ENCODE measurements at places on chromosomes 6 and 20. TPM values are rescaled to one million over a fixed set of nuclear protein-coding genes. Genes with fewer than 3 reads are reported as not detected.

UNC5CL gene
- polyA plus RNA-seq = 3.1 TPM

RFX6 gene
- not detected for polyA plus RNA-seq

TSHZ2 gene
- polyA plus RNA-seq = 9.0 TPM

PLCB4 gene
- 4.7 TPM for polyA plus RNA-seq

RALY gene
- 119 TPM for polyA plus RNA-seq

ZC2HC1B gene
- not detected for polyA plus RNA-seq

LIN28B gene
- 0.05 TPM for polyA plus RNA-seq

PMEPA1 gene
- 25.8 TPM for polyA plus RNA-seq

MOG gene
- polyA plus RNA-seq = not detected

- DNase-seq = no peak
Measured at GRCh38 chr20:31602431-31602778, 2.7 kb upstream of the ID1 start.

DNA sequence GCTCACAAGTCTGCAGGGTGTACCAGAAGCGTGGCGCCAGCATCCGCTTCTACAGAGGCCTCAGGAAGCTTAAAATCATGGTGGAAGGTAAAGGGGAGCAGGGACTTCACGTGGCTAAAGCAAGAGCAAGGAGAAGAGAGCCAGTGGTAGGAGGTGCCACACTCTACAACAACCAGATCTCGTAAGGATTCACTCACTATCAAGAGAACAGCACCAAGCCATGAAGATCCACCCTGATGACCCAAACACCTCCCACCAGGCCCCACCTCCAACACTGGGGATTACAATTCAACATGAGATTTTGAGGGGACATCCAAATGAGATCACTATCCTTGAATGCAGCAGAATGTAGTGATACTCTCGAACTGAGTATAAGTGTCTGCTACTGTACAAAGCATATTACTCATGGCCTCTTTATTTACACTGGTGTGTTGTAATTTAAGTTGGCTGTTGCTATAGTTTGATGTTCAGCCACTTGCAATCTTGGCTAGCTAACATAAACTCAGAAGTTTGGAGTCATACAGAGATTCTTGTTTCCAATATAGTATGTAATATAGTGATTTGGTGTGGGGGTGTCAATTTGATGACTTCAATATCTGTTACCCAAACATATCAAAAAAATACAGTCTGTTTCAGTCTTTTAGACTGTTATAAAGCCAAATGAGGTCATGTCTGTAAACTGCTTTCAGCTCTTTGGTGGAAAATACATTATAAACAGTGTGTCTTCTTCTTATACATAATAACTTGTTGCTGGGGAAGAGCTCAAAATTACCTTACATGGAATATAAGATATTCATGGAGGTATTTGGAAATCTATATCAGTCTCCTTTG lies 39.4 kb upstream of the MYLIP start:
- no peak for DNase-seq

GRCh38 chr20:47558295-47559066 lies 56.8 kb downstream of the NCOA3 start:
- no peak for DNase-seq

DNA sequence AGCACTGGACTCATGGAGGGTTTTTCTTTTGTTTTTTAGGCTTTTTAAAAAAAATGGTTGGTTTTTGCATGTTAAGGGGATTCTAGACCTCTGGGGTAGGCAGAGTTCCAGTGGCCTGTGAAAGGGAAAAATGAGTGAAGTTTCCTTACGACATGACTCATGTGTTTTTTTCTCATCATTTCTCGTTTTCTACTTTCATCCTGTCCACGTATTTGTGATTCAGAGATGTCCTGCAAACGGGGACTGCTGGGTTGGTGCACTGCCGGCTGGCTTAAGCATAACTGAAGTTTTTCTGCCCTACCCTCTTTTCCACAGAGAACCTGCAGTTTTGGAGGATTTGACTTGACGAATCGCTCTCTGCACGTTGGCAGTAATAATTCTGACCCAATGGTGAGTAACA lies 182.3 kb downstream of the SASH1 start:
- DNase-seq = no peak

GRCh38 chr6:44528370-44528644 lies 140.8 kb downstream of the CDC5L start:
- DNase-seq = no peak

DNA sequence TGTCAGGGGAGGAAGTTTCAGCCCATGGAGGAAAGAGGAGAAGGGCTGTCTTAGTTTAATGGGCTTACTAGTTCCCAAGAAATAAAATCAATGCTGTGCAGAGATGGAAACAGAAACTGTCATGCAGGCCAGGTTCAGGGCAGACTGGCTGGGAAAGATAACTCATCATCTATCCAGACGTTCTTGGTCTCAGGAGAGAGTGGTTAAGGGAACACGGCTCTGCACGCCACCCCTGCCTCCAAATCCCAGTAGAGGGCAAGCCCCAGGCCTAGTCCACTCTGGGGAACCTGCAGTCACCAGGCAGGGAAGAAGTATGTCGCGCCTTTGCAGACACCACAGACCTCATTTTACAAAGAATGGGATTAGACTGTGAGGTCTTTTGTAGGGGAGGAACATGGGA lies 12.5 kb downstream of the ALDH8A1 start:
- no peak for DNase-seq

GRCh38 chr6:131251590-131252199 lies 116.4 kb downstream of the AKAP7 start:
- no peak for DNase-seq

GRCh38 chr6:150410906-150411305 lies 42.1 kb downstream of the IYD start:
- no peak for DNase-seq

DNA sequence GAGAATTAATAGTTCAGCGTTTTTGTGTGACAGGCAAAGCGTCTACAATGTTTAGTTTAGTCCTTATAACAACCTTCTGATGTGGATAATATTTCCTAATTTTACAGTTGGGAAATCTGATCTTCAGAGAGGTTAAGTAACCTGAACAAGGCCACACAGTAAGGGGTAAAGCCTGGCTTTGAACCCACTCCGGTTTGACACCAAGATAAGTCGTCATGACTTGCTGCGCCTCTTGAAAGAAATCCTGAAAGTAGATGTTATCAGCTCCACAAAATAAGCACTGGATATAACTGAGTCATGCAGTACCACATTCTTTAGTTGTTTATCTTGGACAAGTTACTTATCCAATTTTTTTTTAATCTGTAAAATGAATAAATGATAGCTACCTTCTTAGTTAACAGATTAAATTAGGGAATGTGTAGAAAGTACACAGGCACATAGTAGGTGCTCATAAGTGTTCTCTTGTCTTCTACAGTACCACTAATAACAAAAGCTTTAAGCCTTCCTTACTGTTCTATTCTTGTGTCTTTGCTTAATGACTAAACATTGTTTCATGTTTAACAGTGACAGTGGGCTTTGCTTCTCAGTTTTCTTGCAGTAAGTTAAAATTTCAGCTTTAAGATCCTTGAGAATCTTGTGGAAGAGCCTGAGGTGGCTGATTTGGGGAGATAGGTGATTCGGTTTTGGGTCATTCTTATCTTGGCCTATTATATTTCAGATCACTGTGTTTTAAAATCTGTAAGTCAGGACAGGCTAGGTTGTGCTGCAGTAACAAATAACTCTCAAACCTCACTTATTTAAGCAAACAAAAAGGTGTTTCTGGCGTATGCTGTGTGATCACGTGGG lies 2.1 kb downstream of the HIVEP1 start:
- DNase-seq = no peak

DNA sequence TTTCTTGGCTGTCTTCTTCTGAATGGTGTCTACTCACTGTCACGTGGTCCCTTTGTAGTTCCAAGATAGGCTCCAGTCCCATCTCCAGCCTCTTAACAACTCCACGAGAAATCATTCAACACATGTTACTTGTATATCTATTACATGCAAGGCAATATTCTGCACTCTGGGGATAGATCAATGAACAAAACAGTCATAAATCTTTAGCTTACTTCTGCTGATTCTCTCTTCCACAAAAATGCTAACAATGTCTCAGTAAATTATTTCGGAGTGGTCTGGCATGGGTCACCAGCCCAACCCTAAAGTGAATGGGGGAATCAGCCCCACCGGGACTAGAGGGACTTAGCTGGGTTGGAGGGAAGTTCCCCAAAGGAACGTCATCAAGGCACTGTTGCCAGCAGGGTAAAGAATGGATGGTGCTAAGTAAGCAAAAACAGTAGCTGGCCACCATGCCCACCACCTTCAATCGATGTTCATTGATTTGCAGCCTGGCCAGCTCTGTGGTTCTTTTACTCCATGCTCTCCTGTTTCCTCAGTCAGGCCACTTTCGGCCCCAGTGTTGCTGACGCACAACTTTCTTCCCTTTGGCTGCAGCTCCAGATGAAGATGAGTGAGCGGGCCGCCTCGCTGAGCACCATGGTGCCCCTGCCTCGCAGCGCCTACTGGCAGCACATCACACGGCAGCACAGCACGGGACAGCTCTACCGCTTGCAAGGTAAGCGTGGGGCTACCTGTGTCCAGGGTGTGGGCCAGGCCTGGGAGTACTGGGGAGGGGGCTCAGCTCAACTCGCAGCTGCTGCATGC lies 167.7 kb downstream of the DOK5 start:
- no peak for DNase-seq

DNA sequence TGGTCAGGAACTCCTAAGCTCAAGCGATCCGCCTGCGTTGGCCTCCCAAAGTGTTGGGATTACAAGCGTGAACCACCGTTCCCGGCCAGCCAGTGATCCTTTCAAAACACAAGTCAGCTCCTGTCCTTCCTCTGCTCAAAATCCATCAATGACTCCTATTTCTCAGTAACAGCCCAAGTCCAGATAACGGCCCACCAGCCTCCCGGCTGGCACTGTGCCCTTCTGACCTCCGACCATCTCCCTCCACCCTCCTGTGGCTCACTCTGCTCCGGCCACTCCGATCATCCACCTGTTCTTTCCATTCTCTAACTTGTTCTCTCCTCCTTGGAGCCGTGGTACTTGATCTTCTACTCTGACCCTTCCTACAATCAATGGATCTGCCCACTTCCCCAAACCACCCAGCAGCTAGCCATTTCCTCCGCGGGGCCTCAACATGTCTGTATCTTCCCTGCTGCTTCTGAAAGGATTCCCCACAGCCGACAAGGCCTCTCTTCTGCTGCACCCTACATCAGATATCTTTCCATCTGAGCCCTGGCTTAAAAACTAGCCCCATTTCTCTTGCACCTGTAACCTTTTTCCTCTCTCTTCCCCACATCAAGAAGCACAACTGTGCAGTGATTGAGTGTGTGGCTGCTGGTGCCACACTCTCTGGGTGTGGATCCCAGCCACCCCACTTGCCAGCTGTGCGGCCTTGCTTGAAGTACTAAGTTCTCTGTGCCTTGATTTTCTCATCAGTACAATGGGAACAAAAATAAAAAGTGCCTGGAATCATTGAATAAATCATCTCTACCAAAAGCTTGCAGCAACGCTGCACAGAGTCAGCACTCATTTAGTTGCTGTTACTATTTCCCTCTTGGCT lies 6.1 kb upstream of the ZMYND8 start:
- DNase-seq = no peak

GRCh38 chr6:156167016-156167624 lies 610.1 kb upstream of the ARID1B start:
- DNase-seq = no peak

DNA sequence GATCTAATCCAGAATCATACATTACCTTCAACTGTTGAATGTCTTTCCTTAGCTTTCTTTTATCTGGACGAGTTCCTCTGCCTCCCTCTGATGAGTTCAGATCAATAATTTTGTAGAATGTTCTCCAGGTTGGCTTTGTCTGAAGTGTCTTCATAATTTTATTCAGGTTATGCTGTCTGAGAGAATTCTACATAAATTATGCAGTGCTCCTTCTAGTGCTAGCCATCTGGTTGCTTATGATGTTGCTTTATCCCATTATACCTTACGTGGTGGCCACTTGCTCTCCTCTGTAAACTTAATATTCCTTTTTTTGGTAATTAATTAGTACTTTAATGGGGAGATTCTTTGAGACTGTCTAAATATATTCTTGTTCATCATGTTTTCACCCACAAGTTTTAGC lies 67.7 kb upstream of the PTCHD4 start:
- DNase-seq = no peak

Measured in forelimb muscle (tissue), 1 donor.